ENCODE measurements at places on chromosomes 1 and 21.

DNA sequence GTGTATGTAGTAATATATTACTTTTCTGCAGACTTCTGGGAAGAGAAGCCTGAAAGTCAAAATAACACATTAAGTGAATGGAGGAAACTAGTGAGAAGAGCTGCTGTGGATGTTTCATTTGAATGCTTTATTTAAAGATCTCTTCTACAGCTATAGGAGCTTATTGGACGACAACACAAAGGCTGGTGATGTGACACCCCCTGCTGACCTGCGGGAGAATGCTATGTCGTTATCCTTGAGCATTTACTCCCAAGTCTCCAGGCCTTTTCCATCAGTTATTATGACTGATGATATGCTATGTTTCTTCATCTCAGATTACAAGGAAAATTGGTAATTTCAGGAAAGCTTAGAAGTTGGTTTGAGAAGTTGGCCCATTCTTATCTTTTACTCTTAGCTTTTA, 22.3 kb upstream of the PLA2G4A start:
- DNase-seq: no peak
- H3K27me3 ChIP-seq: no peaks in the 10 kb centered on the region
- H3K4me3 ChIP-seq: no peak overlapping the region
- no peaks in the 10 kb centered on the region for H3K36me3 ChIP-seq

DNA sequence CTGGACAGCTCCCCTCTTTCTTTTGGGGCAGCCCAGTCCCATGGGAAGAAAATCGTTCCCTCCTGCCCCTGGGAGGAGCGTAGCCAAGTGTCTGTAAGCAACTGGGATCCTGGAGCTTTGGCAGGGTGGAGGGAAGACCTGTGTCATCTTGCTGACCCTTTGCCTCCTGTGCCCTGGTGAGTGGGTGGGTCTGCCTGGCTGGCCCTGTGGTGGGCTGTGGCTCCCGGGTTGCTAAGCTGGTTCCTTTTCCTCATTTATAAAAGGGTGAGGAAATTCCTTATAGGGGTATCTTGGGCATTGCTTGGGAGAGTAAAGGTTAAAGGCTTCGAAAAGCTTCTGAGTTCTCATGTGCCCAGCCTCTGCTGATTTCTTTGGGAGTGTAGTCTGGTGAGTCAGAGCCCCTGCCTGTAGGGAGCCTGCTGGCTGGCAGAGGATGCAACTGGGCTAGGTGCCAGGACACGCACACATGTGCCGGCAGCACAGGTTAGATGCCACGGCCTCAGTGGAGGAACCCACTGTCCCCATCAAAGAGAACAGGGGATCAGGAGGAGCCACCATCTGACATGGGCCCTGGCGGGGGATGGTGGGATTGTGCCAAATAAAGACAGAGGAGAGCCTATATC, 85.2 kb downstream of the ARHGEF10L start:
- no peak for DNase-seq
- no peak overlapping the region for H3K4me3 ChIP-seq
- H3K27ac ChIP-seq: peak overlapping the region; percentile 3
- no peaks in the 10 kb centered on the region for H3K27me3 ChIP-seq
- peaks cover 16% of the 10 kb centered on the region for H3K4me1 ChIP-seq
- peaks cover 66% of the 10 kb centered on the region for H3K36me3 ChIP-seq

GRCh38 chr1:3821447-3821846, 25.1 kb upstream of the LRRC47 start:
- no peak overlapping the region for H3K27ac ChIP-seq
- H3K36me3 ChIP-seq: peaks cover 83% of the 10 kb centered on the region
- H3K4me3 ChIP-seq: no peak overlapping the region
- H3K27me3 ChIP-seq: no peaks in the 10 kb centered on the region
- no peak for DNase-seq

DNA sequence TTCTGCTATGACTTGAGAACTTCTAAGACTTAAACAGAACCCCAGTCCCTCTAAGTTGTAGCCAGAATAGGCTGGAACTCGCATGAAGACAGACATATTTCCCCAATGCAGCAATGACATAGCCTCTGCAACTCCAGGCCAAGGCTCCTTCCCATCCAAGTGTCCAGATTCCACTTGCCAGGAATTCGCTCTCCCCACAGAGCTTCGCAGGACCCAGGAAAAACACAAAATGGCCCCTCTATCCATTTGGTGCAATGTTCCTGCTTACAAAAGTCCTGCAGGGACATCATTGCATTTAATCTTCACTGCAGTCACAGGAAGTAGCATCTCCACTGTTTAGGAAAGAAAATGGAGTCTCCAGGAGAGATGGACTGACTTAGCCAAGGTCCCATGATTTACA, 147.5 kb upstream of the KLHDC7A start:
- no peak for DNase-seq
- H3K27ac ChIP-seq: no peak overlapping the region
- no peak overlapping the region for H3K4me3 ChIP-seq
- no peaks in the 10 kb centered on the region for H3K36me3 ChIP-seq
- H3K27me3 ChIP-seq: peaks cover 32% of the 10 kb centered on the region

- DNase-seq: no peak
- no peak overlapping the region for H3K4me3 ChIP-seq
- no peak overlapping the region for H3K27ac ChIP-seq
- no peaks in the 10 kb centered on the region for H3K36me3 ChIP-seq
- no peaks in the 10 kb centered on the region for H3K4me1 ChIP-seq
These were observed 206.5 kb downstream of the TNR start for GRCh38 chr1:175536921-175537320.

- no peak overlapping the region for H3K27ac ChIP-seq
- no peak overlapping the region for H3K4me3 ChIP-seq
- no peaks in the 10 kb centered on the region for H3K36me3 ChIP-seq
- H3K4me1 ChIP-seq: no peaks in the 10 kb centered on the region
- H3K27me3 ChIP-seq: no peaks in the 10 kb centered on the region
- DNase-seq: no peak
These were observed 42.7 kb downstream of the ZSCAN20 start for GRCh38 chr1:33515112-33515511.

DNA sequence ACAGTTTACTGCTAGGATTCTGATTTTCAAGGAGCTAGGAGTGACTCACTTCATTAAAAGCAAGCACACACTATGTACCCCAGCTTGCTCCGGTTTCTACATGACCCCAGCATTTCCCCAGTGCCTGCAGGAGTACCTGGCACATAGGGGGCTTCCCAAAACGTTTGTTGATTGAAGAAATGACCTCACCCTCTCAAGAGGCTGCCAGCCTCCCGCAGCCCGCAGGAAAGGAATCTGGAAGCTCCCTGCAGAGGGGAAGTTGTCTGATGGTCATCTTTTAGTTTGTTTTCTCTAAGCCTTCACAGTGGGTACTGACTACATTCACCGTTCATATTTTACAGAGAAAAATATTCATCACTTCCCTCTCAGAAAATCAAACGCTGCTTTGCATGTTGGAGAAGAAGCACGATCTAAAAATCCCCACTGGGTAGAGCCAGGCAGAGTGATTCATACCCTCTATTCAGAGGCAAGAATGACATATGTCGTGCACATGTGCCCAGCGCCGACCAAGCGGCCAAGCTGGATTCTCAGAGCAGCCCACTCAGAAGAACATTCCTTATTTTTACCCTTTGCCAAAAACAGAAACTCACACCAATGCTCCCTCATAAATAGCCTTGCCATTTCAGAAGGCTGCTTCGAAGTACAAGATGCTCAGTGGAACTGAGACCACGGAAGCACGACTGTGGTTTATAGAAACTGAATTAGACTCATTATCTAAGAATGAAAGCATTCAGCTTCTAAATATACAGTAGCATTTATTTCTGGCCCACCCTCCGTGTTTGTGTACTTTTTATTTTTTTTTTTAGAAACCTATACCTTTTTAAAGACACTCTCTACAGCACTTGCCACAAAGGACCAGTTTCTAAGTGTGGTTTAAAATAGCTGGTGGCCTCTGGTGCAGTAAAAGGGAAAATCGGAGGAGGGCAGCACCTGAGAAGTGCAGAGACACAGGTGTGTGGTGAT, 143.2 kb downstream of the MIS18A start:
- H3K27ac ChIP-seq: peak overlapping the region; percentile 52
- H3K27me3 ChIP-seq: no peaks in the 10 kb centered on the region
- no peak overlapping the region for H3K4me3 ChIP-seq
- H3K4me1 ChIP-seq: peaks cover 50% of the 10 kb centered on the region

- H3K4me3 ChIP-seq: no peak overlapping the region
- H3K36me3 ChIP-seq: no peaks in the 10 kb centered on the region
- H3K4me1 ChIP-seq: peaks cover 58% of the 10 kb centered on the region
- no peaks in the 10 kb centered on the region for H3K27me3 ChIP-seq
- H3K27ac ChIP-seq: no peak overlapping the region
- DNase-seq: no peak
These were observed 14.3 kb downstream of the EGLN1 start for GRCh38 chr1:231407547-231408396.

- H3K27me3 ChIP-seq: no peaks in the 10 kb centered on the region
- H3K36me3 ChIP-seq: peaks cover 4% of the 10 kb centered on the region
- H3K27ac ChIP-seq: no peak overlapping the region
- no peaks in the 10 kb centered on the region for H3K4me1 ChIP-seq
These were observed 58.7 kb downstream of the RABGAP1L start for GRCh38 chr1:174217787-174218574.

DNA sequence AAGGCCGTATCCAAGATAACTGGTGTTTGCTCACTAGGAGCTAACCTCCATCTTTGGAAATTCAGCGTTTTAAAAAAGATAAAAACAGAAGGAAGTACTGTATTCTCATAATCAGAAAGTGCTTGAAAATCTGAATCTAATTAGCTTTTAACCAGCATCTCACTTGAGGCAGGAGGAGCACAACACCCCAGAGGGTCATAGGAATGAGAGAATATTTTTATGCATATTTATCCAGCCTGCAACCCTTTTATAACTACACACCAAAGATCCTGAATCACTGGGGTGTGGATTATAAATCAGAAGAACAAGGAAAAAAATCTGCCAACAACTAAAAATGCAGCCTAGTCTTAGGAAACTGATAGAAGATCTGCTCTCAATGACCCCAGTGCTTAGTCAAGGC, 68.0 kb upstream of the PTCH2 start:
- peaks cover 11% of the 10 kb centered on the region for H3K4me1 ChIP-seq
- no peak overlapping the region for H3K4me3 ChIP-seq

GRCh38 chr1:5485968-5486696, 506.1 kb downstream of the NPHP4 start:
- no peaks in the 10 kb centered on the region for H3K36me3 ChIP-seq
- no peak overlapping the region for H3K27ac ChIP-seq
- DNase-seq: no peak
- peaks cover 4% of the 10 kb centered on the region for H3K4me1 ChIP-seq

- H3K36me3 ChIP-seq: no peaks in the 10 kb centered on the region
- H3K27me3 ChIP-seq: no peaks in the 10 kb centered on the region
- H3K4me1 ChIP-seq: peaks cover 3% of the 10 kb centered on the region
- no peak overlapping the region for H3K27ac ChIP-seq
- DNase-seq: peak; percentile 59
These were observed 93.1 kb downstream of the DMRTB1 start for GRCh38 chr1:53552146-53552861.

GRCh38 chr1:65014321-65014720, 48.0 kb upstream of the JAK1 start:
- no peak overlapping the region for H3K27ac ChIP-seq
- no peaks in the 10 kb centered on the region for H3K36me3 ChIP-seq
- peaks cover 2% of the 10 kb centered on the region for H3K4me1 ChIP-seq
- no peaks in the 10 kb centered on the region for H3K27me3 ChIP-seq
- no peak overlapping the region for H3K4me3 ChIP-seq

GRCh38 chr1:200780545-200781369, 42.1 kb downstream of the CAMSAP2 start:
- H3K36me3 ChIP-seq: no peaks in the 10 kb centered on the region
- H3K4me3 ChIP-seq: peak overlapping the region; percentile 21
- H3K27ac ChIP-seq: no peak overlapping the region
- H3K27me3 ChIP-seq: no peaks in the 10 kb centered on the region
- H3K4me1 ChIP-seq: peaks cover 15% of the 10 kb centered on the region

DNA sequence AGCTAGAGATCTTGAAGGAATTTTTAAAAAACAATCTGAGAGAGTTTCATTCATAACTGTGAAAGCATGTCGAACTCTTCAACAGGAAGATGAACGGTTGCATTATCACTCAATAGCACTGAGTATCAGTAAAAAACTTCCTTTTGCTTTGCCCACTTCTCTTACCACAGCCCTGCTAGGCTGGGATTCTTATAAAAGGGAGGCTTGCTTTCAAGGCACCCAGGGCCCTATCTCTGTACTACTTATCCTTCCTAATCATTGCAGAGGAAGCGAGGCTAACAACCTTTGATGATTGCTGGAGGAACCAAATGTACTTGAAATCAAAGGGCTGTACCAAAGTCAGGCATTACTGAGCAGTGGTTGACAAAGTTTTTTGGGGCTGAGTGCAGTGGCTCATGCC, 71.2 kb downstream of the SNRPE start:
- no peaks in the 10 kb centered on the region for H3K27me3 ChIP-seq
- peaks cover 14% of the 10 kb centered on the region for H3K4me1 ChIP-seq
- no peak overlapping the region for H3K4me3 ChIP-seq
- H3K36me3 ChIP-seq: no peaks in the 10 kb centered on the region
- H3K27ac ChIP-seq: no peak overlapping the region

GRCh38 chr1:246775531-246776385, 51.5 kb downstream of the SCCPDH start:
- no peak overlapping the region for H3K4me3 ChIP-seq
- peak; percentile 43 for DNase-seq
- H3K36me3 ChIP-seq: peaks cover 22% of the 10 kb centered on the region

DNA sequence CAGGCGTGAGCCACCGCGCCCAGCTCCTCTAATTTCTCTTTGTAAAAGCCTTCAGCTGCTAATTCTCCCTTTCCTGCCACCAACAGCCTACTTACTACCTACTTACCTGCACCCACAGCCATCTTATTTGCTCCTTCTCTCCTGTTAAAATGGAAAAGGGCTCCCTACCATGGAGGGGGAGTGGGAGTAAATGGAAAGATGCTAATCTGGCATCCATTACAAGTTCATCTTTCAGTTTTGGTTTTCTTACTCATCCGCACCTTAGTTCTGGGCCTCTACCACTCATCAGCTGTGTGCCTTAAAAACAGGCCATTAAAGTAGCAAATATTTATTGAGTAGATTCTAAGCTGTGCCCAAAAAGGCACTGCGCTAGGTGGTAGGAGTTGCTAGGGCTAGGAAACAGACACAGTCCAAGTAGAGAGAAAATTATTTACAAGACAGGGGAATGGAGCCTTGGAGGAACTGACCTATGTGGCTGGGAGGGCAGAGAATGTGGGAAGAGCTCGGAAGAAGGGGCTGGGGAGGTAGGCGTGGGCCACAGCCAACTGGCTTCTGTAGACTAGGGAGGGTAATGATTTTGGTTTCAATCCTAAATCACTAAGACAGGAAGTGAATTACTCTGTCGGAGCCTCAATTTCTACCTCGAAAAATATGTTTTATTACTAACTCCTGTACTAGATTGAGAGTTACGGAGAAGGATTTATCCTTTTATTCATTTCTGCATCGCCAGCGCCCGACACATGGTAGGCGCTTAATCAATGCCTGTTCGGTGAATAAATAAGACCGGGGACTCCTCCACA, 685 bp upstream of the DDI2 start:
- DNase-seq: no peak
- H3K36me3 ChIP-seq: no peaks in the 10 kb centered on the region
- H3K4me3 ChIP-seq: peak overlapping the region; percentile 73
- peaks cover 42% of the 10 kb centered on the region for H3K4me1 ChIP-seq
- H3K27me3 ChIP-seq: no peaks in the 10 kb centered on the region

GRCh38 chr21:23690316-23690715, 1917.0 kb downstream of the MRPL39 start:
- H3K4me3 ChIP-seq: no peak overlapping the region
- H3K27me3 ChIP-seq: no peaks in the 10 kb centered on the region
- no peaks in the 10 kb centered on the region for H3K4me1 ChIP-seq

GRCh38 chr1:27958513-27958912, 1.3 kb upstream of the XKR8 start:
- no peak for DNase-seq
- peaks cover 33% of the 10 kb centered on the region for H3K4me1 ChIP-seq
- H3K36me3 ChIP-seq: peaks cover 4% of the 10 kb centered on the region

All from suprapubic skin (tissue), 4 donors.